Activated CD4-positive, alpha-beta T cell treated with anti-CD3 and anti-CD28 coated beads, Interleukin-2, amount 50 U/mL, for 48 hours (primary cell): ENCODE measurements at places on chromosomes 5 and 9.

DNA sequence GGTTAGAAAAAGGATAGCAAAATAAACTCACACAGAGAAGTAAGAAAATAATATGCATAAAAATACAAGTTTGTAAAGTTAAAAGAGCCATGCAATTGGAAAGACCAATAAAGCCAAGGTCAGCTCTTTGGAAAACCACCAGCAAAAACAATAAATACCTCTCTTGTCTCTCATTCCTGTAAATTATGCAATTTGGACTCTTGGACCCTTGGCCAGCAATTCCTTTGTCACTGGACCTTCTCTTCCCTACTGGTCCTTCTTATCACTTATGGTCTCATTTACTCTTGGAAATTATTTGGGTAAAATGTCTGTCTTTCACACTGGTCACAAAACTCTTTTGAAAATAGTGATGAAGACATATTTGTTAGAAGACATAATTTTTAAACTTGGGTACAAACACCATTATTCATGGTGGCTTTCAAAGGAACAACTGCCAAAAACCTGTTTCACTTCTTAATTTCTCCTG, 379.5 kb downstream of the TMEM232 start:
- no peak for DNase-seq

DNA sequence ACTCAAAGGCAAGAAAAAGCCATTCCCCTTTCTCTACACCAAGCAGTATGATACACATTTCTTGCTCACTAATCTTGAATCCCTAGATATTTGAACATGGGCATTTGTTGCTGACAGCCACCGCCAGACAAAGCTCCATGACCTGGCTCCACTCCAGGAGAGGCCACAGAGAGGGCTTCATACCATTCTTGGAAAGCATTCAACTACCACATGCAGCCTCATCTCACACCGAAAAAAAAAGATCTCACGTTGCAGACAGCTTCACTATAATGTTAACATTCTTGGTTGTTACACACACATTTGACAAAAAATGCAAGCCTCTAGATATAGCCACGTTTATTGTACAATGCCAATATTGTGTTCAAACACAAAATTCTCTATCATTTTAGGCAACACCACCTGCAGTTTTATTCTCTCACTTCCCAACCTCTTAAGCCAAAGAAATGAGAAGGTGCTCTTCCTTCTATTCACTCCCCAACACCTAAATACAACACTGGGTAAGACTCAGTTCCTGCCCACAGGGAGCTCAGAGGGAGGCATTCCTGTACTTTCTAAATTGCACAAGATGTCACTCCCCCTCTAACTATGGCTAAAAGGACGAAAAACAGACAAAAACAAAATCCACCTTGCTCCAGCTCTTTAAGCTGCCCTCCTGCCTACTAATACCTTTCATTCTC, 222.4 kb downstream of the TSSK1B start:
- no peak for DNase-seq

DNA sequence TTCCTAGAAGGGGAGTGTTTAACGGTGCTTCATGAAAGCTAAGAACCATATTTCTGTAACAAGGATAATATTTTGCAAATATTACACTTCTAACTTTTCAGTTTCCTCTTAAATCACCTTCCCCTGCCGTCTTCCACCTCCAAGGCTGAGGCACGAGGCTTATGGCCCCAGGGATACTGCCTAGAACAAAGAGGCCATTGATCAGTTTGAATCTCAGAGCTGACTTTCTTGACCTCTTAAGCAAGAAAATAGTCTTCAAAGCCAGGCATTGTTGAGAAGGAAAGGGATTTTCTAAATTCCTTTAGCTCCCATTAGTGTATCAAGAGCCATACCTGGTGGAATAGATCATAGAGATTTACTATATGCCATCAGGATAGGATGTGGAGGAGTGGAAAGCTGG, 566.2 kb downstream of the BNC2 start:
- no peak for DNase-seq

DNA sequence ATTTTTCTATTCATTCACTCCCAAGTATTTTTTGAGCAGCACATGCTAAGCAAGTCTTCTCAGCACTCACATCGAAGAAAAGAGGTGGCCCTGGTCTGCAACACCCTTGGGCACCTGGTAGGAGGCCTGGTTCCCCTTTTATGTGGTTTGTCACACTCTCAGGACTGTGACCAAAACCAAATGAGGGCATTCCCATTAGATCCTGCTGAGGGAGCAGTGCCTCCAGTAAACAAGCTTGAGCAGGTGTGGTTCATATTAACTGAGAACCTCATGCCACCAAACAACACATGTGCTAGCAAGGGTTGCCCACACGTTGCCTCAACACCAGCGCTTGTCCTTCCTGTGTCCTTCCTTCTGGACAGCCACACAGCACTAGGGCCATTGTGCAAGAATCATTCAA, 26.9 kb upstream of the SYK start:
- DNase-seq = no peak

GRCh38 chr5:54741711-54742110, 224.2 kb downstream of the SNX18 start:
- DNase-seq = no peak

DNA sequence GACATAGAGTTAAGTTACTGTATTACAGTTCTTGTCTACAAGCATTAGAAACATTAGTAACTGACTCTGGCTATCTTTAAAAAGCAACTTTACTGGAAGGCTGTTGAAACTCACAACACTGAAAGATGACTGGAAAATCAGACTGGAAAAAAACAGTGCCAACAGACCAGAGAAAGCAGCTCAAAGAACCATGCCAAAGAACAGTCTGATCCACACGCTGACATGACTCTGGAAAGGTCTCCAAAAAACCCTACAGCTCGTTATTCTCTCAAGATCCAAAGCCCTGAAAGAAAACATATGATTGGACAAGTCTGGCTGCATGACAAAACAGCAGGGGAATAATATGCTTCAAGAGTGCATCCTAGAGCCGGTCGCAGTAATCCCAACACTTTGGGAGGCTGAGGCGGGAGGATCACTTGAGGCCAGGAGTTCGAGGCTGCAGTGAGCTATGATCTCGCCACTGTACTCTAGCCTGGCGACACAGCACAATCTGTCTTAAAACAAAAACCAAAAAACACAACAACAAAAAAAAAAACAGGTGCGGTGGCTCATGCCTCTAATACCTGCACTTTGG, 5.6 kb downstream of the GOLPH3 start:
- no peak for DNase-seq

GRCh38 chr9:115362101-115362500, 244.1 kb upstream of the TNC start:
- DNase-seq = no peak

DNA sequence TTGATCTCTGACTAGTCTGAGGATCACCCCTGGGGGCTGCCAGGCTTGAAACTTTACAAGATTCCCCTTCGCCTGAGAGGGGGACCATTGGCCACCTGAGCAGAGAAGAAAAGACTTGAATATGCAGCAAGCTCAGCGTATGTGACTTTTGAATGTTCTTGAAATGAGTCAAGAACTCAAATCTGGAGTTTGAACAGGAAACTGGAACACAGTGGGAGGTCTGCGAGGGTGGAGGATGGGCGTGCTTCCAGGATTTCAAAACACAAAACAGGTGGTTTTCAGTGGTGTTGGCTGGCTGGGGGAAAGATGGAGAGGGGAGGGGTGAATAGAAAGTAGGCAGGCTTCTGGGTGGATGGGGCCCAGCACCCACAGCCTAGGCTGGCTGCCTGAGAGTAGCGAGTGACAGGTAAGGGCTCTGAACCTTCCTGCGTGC, 40.6 kb downstream of the TMEM174 start:
- DNase-seq = peak; percentile 63
